Common myeloid progenitor, CD34-positive (primary cell): ENCODE measurements at places on chromosomes 7 and 10.

DNA sequence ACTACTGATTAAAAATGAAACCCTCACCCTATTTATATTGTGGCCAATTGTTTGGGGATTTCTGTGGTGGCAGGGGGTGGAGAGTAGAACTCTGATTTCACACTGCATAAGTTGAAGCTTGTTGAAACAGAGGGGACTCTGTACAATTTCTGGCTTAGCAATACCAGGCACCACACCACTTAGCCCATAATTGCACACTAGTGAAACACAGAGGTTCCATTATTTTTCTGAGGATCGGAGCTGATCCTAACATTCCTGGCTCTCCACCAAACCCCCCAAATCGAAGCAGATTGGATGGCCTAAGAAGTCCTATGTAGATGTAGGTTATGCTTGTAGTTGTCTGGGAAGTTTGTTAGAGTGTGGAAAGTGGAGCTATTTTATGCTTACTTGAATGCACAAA, 47.0 kb downstream of the PTN start:
- no peak for DNase-seq

- DNase-seq, result no peak
These were observed 40.9 kb downstream of the CDH23 start for GRCh38 chr10:71437537-71438092.

- DNase-seq, result no peak
These were observed 43.1 kb upstream of the CTTNBP2 start for GRCh38 chr7:117916309-117916708.

GRCh38 chr10:130372866-130373265, 236.7 kb downstream of the GLRX3 start:
- DNase-seq, result no peak

DNA sequence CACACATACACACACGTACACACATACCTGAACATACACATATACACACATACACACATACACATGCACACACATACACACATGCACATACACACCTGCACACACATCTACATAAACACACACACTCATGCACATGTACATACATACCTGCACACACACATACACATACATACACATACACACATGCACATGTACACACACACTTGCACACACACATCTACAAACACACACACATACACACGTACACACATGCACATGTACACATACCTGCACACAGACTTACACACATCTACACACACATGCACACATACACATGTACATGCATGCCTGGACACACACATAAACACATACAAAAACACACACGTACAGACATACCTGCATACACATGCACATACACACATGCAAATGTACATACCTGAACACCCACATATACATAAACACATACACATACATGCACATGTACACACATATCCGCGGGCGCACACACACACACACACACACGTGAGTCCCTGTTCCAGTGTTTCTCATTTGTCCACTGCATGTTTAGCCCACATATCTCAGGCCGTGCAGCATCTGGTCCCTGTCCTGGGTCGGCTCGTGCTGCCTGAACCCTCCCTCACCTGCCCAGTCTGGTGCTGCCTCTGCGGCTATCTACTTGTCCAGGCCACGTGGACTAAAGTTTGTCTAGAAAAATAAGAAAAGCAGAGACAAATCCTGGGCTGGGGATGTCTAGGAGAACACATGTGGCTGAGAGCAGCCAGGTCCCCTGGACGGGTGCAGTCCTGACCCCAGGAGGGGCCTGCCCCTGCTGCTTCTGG, 238.7 kb downstream of the TCERG1L start:
- no peak for DNase-seq

- DNase-seq, result no peak
These were observed 428.4 kb upstream of the KLF6 start for GRCh38 chr10:4213441-4213840.

DNA sequence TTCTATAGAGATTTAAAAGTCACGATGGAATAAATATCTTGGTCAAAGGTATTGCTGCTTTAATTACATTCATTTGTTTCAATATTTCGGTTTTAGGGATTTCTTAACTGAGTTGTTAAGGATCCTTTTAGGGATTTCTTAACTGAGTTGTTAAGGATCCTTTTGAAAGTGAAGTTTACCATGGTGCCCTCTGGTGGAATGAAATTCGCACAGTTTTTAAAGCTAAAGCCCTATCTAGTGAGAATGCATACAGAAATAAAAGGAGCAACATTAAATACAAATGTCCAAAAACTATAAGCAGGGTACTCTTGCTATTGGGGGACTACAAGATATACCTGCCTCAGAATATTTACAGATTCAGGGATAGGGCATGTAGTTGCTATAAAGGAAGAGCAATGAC, 193.7 kb downstream of the RNLS start:
- peak; percentile 72 for DNase-seq

DNA sequence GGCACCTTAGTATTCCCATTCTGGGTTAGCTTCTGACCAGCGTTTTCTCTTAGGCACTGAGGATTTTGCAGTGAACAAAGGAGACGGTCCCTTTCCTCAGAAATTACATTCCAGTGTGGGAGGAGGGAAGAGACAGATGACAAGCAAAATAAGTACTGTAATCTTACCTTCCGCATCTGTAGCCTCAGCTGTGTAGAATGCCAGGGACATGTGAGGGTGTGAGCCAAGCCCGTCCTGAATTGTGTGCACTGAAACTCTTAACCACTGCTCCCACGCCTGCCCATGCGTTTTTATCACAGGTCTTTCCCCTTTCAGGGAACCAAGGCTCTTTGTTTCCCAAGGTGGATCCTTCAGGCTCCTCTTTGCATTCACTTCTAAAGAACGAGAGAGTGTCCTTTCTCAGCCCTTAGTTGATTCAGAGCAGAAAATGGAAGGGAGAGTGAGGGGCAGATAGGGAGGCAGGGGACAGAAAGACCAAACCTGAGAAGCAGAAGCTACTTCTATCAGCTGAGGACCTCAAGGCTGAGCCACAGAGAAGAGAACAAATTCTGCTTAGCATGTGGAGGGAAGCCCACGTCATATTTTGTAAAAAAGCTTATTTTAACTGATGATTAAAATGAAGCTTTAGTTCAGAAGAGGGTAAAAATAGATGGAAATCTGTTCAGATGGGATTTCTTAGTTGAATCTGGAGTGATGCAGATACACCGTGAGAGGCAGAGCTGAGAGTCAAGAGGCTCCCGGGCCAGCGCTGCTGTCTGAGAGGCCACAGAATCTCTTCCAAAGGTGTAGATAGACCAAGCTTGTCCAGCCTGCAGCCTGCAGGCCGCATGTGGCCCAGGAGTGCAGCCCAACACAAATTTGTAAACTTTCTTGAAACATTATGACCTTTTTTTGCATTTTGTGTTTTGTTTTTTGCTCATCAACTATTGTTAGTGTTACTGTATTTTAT, 122.5 kb downstream of the CCNY start:
- DNase-seq, result no peak

- no peak for DNase-seq
These were observed 77.3 kb upstream of the MKLN1 start for GRCh38 chr7:131250331-131250730.

- no peak for DNase-seq
These were observed 10.5 kb downstream of the MKLN1 start for GRCh38 chr7:131338173-131338572.

- no peak for DNase-seq
These were observed 36.0 kb downstream of the DPYSL4 start for GRCh38 chr10:132222726-132223125.

DNA sequence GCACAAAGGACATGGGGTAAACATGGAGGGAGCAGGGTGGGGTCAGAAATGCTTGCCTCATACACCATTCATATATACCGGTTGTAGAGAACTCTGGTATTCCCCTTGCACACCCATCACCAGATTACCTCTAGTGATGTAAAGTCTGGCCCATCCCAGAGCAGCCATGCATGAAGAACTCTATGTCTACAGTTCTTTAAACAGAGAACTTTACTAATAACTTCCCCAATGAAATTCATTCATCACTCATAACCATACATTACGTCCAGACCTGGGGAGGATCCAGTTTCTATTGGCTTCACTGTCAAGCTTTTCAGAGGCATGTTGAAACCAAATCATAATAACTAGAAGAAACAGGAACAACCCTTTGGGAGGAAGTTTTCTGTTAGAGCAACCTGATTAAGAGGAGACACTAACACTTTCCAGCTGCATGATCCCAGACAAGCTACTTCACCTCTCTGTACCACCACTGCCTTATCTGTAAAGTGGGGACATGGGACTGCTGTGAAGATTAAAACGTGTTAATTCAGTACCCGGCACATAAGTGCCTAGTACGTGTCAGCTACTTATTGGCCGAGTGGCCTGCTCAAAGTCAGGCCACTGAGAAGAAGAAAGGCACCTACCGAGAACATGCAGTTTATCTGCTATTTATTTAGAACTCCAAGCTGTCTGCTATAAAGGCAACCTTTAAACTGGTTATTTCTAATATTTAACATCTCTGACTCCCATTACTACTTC, 59.7 kb downstream of the IGF2BP3 start:
- no peak for DNase-seq
